ENCODE measurements at places on chromosomes 4 and X.

GRCh38 chrX:12672367-12673106 lies 118.7 kb upstream of the PRPS2 start:
- no peak for DNase-seq

GRCh38 chr4:3239303-3239702 lies 9.7 kb upstream of the MSANTD1 start:
- DNase-seq, result no peak

GRCh38 chr4:4524364-4524763 lies 17.5 kb downstream of the STX18 start:
- no peak for DNase-seq

DNA sequence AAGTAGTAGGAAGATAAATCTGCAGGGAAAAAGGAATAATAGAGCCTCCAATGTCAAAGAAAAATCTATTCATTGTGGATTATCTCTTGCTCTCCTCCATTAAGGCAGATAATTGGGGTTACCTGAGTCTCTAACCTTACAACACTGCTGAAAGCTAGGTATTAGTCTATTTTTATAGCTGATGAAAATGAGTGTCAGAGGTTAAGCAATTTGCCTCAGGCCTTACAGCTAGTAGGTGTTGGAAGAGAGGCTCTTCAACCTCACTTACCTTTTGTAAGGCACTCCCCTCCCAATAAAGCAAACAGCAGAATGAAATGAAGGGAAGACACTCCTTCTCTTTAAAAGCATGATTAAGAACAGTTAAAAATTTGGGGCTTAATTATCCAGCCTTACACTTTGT lies 45.4 kb upstream of the GAB1 start:
- DNase-seq, result no peak

DNA sequence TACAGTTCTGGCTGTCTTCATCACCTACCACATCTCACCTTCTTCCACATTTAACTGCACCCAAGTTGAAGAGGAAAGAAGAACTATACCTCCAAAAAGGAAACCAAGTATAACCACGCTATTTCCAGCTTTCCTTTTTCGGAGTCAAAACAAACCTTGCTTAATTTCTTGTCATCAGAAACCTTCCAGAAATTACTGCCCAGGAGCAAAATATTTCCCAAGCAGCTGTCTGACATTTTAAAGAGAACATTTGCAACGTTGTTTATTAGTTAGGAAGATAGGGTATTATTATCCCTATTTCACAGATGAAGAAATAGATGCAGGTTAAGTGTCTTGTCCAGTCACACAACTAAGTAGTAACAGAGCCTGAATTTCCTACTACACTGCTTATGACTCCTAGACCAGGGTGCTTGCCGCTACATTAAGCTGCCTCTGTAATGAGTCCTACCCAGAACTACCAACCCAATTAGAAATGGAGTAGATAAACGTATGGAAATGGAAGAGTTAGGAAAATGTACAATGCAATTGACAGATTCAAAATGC lies 2.2 kb upstream of the ACSL4 start:
- no peak for DNase-seq

GRCh38 chr4:78247536-78248285 lies 190.6 kb downstream of the FRAS1 start:
- DNase-seq, result no peak

DNA sequence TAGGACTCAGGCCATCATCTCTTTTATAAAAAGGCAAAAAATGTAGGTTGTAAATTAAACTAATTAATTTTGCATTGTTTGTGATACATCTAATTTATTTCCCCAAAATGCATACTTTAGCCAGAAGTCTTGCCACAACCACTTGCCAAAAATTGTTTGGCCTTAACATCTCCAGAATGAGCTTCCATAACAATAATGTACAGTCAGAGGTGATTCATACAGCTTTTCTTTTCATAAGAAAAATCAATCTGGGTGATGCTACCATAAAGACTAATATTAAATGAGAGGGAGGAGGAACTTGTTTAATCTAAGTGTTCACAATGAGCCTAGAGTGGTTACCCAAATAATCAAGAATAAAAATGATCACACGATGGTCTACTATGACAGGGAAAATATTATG lies 59.3 kb downstream of the AMMECR1 start:
- DNase-seq, result no peak

- DNase-seq, result no peak
Observed at GRCh38 chrX:38232079-38232686, 11.5 kb upstream of the SRPX start.

DNA sequence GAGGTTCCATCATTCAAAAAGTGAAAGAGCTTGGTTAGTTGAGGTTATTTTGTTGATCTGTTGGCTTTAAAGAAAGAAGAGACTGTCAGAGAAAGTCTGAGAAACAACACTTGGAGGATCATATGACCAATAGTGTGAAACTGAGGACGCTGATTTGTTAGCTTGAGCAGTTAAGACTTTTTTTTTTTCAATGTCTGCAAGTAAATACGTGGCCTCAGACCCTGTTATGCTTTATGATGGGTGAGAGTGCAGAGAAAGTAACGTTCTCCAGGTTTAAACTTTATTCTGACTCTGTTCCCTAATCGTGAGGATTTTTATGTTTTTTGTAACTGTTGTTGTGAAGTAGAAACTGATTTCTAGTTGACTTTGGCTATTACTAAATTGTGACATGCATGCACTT lies 45.9 kb downstream of the GAB1 start:
- no peak for DNase-seq

GRCh38 chrX:38438321-38438720 lies 85.9 kb downstream of the OTC start:
- DNase-seq, result no peak

GRCh38 chr4:83308672-83309071 lies 24.1 kb upstream of the COQ2 start:
- no peak for DNase-seq

DNA sequence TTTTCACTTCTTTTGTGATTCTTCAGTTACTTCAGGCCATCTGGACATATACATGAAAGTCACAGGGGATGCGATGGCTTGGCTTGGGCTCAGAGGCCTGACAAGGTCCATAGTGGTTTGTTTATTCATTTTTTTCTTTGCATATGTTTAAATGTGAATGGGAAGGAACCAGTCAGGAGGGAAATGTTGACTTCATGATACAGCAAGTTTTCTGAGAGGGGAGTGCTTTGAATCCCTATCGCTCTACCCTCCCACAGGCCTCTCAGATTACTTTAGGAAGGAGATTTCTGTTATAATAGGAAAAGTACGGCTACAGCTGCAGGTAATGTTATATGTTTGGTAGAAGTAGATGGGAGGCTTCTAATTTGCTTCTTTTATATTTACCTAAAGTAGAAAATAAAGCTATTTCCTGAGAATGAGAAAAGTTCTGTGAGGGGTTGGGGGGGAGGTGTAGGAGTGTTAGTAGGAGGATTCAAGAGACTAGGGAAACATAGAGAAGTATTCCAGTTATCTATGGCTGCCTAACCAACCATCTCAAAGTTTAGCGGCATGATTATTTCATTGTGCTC lies 322.9 kb downstream of the RAPGEF2 start:
- DNase-seq, result no peak

DNA sequence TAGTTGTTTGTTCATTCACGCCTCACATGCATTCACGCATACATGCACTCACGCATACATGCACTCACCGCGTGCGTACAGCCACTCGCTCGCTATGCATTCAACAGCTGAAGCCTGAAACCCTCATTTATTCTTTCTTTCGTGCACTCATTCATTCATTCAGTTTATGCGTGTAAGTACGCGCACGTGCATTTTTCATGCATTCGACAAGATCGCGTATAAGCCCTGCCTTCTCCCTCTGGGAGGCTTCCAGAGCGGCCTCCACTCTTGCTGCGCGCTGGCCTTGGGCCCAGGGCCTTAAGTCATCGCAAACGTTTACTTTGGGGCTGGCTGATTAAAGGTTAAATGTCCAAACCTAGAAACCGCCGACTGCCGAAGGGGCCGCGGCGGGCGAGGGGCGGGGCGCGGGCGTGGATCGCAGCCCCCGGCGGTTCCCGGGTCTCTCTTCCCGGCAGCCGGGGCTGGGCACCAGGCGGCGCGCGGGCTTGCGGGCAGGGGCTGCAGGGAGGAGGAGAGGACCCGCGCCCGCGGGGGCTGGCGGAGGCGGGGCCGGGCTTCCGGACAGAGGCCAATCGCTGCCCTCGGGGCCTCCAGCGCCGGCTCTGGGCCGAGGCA lies at the start of gene GYG2:
GYG2 (plus strand) TSS at position 587 of the 615 bp plus-strand sequence. CDS start 1,259 bp downstream, outside the sequence.
- DNase-seq, result no peak

DNA sequence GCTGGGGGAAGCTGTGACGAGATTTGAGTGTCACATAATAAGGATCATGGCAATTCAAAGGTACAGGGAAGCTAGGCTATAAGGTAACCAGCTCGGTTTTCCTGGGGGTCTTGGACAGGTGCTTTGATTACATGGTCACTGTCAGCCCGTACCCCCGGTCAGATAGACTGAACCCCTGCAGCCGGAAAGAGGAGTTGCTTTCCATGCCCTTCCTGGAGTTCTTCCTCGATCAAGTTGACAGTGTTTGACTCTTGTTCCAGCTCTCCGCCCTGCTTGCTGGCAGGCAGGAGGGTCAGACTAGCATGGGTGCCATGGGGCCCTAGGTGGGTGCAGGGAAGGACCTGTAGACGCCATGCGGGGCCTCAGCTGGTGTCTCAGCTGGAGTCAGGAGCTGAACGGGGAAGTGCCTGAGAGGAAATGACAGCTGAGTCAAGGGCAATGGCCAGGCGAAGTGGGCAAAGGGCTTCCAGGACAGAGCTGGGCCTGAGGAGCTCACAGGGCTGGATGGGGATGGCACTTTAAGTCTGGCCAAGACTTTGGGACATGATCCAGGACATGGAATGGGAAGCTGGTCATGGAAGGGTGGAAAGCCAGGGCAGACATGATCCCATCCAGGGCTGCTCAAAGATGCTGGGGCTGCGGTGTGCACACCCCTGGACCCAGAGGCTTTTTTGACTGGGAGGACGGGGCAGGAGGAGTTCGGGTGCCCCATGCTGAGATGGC lies 1.6 kb downstream of the TMEM187 start:
- DNase-seq, result no peak

- DNase-seq, result no peak
Observed at GRCh38 chr4:3747581-3747904, 18.6 kb upstream of the ADRA2C start.

DNA sequence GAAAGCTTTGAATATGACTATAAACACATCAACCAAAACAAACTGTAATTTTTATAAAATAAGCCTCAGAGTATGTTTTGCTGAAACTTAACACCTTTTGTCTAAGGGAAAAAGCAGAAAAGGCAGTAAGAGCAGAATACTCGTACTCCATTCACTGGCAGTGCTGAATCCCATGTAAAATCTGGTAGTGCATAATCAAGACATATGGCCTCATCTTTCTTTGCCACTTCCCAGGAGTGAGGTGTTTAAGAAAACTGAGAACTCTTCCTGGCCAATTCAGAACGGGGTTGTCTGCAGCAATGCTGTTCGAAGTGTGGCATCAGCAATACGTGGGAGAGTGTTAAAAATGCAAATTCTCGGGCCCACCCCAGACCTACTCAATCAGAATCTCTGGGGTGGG lies 302.0 kb downstream of the PACRGL start:
- DNase-seq, result no peak

DNA sequence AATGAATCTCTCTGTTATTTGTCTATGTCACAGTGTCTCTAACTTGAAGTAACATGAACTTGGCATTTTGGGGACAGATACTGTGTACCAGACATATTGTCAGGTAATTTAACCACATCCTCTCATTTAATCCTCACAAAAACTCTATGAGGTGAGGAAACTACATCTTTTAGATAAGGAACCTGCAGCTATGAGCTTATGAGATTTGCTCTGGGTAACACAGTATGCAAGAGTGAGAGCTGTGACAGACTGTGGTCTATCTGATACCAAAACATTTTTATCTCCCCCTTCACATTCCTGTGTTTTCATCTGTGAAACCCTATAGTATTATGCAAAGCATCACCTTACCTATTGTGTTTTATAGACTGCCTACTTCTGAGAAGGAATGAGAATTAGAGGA lies 58.4 kb upstream of the HS3ST1 start:
- DNase-seq, result no peak

DNA sequence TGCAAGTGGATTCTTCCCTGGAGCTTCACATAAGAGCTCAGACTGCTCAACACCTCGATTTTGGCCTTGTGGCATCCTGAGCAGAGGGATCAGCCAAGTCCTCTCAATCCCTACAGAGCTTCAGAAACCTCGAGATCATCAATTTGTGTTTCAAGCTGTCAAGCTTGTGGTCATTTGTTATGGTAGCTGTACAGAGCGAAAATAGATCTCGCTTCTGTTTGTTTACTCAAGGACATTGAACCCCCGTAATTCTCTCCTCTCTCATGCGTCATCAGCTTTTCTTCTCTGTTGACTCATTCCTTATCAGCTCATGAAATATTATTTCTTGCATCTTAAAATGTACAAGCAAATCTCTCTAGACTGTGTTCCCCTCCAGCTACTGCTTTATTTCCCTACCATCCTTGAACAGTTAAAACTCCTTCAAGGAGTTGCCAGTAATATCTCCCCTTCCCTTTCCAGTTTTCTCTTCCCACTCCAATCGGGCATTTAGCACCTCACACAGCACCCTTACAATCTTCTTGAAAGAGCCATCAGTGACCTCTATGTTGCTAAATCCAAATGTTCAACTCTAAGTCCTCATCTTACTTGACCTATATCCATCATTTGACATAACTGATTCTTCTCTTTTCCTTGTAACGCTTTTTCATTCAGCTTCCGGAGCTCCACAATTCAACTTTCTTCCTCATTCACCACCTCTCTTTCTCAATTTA lies 106.2 kb upstream of the FAT1 start:
- DNase-seq, result no peak

- no peak for DNase-seq
Observed at GRCh38 chr4:173161311-173161710, 7.3 kb upstream of the GALNT7 start.

- no peak for DNase-seq
Observed at GRCh38 chr4:185380320-185380719, 15.4 kb downstream of the LRP2BP start.

GRCh38 chr4:69859140-69859685 lies 732 bp downstream of the SULT1E1 start:
- DNase-seq, result no peak

DNA sequence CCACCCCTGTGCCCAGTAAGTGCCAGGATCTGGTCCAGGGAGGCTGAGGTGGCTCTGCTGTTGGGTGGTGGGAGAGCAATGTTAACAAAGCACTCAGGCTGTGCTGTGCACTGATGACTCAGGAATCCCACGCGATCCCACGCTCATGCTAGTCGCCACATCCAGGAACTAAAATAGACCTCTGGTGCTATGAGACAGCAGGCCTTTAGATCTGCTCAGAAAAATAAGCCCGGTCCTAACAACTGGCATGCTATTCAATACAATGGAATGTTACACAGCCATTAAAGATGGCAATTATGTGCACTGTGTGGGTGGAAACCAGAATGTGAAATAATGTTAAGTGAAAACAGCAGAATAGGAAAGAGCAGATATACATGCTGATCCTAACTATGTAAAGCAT lies 26.0 kb downstream of the ARL13A start:
- no peak for DNase-seq
